ENCODE measurements at places on chromosomes 3 and 15.

GRCh38 chr3:2823437-2824211 is 286.6 kb downstream of the IL5RA start:
- no peak for DNase-seq

GRCh38 chr3:71704915-71705314 is 20.3 kb downstream of the EIF4E3 start:
- no peak for DNase-seq

DNA sequence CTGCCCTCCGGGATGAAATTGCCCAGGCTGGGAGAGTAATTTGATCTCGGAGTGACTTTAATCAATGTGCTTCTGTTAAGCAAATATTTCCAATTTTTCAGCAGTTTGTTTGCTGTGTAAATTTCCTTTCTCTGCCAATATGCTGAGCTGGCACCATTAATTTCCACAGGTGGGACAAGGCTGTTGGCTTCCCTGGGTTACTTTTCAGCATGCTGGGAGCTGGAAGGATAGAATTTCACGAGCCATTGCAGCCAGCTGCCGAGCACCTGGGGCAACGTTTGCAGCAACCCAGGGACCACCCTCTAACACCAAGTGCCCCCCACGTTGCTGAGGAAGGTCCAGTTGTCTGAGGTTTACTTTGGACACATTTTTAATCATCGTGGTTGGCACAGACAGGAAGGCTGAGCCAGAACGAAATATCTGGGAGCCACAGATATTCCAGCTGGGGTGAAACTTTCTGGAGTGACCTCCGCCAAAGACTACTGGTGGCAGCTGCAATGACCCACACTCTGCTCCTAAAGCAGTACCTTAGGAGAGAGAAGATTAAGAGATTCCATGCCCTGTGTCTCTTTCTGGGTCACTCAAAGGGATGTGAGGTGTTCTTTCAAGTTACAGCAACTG is 293.3 kb upstream of the RGMA start:
- no peak for DNase-seq

GRCh38 chr3:146638718-146639117 is 33.6 kb upstream of the PLSCR5 start:
- DNase-seq = no peak

GRCh38 chr3:13308380-13308801 is 111.7 kb downstream of the NUP210 start:
- DNase-seq = no peak

- DNase-seq = peak; percentile 82
Measured at GRCh38 chr15:40340740-40341400, at the start of gene CCDC9B. CCDC9B (minus strand) TSS chr15:40340939; CDS start chr15:40340819, 120 bp downstream.

- DNase-seq = no peak
Measured at GRCh38 chr3:84547971-84548970, 410.5 kb upstream of the CADM2 start.

DNA sequence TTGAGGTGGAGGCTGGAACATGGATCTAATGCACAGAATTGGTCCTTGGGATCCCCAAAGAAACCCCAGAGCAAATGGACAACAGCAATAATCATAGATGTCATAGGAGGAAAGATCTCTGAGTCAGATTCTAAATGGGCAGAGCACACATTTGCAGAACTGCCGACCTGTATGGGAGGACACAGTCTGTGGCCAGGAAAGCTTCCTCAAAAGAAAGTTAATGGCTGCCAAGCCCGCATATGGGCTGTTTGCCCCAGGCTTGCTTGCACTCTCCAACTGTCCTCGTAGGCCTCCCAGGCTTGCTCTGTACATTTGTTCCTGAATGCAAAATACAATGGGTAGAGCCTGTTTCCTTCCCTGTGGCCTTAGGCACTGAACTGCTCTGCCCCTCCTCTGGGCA is 102.0 kb upstream of the PLXNA1 start:
- DNase-seq = no peak

- DNase-seq = no peak
Measured at GRCh38 chr15:72925661-72926060, 126.6 kb upstream of the NEO1 start.

DNA sequence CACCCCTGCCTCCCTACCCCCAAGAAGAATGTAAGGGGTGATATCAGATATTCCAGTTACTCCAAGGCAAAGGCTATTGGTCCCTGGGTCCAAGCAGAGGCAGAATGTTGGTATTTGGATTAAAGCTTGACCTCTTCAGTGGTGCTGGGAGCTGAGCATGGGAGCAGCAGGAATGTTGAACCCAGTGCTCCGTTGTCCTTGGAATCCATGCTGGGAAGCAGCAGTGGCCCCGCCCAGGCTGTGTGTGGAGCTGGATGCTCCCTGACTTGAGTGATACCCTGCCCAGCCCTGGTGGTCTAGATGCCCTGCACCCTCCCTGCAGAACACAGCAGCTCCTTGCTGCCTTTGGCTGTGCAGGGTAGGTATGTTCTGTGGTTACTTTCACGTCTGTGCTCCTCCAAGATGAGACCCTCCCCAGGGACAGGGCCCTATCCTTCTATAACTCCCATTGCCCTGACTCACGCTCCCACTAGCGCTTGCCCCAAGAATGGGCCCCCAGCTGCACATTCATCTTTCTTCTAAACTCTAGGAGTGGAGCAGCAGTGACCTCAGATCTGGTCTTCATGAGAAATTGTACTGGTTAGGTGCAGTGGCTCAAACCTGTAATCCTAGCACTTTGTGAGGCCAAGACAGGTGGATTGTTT is 35.1 kb downstream of the UMPS start:
- no peak for DNase-seq

DNA sequence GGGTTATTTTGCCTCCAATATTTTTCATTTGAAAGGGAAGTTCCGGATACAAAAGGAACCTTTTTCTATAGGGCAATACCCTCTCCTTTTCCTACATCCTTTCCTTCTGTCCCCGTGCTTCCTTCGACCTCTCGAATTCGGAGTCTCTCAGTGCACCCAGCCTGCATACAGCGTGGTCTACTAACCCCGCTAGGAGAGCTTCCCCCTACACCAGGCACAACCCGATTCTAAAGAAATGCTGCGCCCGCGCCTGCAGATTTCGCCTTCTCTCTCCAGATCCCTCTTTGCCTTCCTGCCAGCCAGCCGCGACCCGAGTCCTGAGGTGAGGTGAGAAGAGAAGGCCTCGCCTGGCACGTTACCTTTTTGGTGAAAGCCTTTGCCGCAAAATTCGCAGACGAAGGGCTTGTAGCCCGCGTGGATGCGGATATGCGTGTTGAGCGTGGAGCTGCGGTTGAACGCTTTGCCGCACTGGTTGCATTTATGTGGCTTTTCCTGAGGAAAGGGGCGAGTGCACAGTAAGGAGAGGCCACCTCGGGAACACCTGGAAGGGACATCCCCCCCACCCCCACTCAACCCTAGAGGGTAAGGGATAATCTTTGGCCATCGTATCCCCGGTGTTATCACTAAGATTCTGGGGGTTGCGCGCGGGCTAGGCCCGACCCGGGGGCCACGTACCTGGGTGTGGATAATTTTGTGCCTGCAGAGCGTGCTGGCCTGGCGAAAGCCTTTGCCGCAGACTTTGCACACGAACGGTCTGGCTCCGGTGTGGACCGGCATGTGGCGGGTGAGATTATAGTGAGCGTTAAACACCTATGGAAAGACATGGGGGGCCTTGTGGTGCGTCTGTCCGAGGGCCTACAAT is 2.3 kb downstream of the FEZF2 start:
- DNase-seq = no peak

DNA sequence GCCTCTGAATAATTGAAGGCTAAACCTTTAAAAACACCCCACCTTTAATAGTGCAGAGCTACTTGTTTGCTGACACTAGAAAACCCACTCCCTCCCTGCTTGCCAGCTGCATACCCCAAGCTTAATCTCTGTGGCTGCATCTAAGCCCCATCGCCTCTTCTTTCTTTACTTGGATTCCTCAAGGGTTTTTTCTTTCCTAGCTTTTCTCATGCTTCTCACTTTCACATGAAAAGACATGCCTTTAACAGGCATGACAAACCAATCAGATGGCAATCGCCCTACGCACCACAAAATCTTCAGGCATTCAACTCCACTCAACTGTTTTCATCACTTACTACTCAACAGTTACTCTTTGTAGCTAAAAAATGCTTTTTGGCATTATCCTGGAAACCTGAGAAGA is 77.5 kb downstream of the PLD1 start:
- no peak for DNase-seq

DNA sequence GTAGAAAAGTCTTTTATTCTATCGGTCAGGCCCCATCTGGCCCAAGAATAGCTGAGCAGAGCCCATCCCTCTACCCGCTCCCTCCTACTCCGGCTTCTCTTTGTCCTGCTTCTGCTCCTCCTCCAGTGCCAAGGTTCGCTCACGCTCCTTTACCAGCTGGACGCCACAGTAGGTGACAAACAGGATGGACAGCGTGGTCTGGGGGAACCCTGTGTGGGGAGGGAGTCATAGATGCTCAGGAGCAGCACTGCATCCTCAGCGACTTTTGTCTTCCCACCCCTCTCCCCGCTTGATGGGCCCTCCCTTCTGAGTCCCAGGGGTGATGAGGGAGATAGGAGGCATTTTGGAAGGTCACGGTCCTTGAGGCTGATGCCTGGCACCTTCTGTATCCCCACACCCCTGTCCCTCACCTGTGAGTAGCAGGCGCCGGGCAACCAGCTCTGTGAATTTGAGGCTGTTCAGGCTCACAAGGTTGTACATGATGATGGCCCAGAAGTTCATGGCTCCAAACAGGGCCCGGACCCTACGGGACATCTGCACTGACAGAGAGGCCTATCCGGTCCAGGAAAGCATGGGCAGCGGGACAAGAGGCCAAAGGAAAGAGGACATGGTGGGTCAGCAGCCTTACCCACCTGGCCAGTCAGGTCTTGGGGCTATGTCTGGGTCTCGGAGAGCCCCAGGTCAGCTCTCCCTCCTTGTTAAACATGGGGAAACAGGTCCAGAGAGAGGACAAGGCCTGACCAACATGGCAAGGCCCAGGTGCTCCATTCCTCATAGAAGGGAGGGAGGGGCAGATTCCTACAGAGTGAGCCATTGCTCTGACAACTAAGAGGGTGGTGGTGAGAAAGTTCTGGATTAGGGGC is 7.6 kb downstream of the KLHL40 start:
- no peak for DNase-seq

GRCh38 chr15:31263751-31264558 is 62.7 kb upstream of the KLF13 start:
- DNase-seq = peak; percentile 40

DNA sequence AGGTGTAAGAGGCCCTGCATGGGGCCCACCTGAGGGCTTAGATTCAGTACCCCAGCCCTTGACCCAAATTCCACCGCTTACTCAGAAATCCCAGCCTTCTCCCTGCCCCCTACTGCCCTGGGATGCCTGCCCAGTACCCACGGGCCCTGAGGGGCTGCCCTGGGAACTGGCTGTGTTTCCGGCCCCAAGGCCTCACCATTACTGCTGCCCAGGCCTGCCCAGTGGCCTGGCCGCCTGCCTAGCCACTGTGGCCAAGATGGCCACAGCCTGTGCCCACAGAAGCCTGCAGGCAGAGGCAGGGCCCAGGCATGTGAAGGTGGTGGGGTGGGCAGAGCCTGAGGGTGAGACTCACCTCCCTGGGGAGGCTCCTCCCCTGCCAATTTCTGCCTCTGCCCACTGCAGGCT is 6.1 kb upstream of the PRKCD start:
- DNase-seq = no peak

- peak; percentile 1 for DNase-seq
Measured at GRCh38 chr15:70047386-70048197, 50.1 kb downstream of the TLE3 start.

Data from mesothelial cell of epicardium (in vitro differentiated cells).